Stimulated activated CD8-positive, alpha-beta memory T cell treated with anti-CD3 and anti-CD28 coated beads, Interleukin-15, amount 100 ng/mL, for 4 hours (primary cell): ENCODE measurements at places on chromosomes 2 and 18.

GRCh38 chr18:1522249-1522615 is 617.6 kb downstream of the ADCYAP1 start:
- DNase-seq, result no peak

DNA sequence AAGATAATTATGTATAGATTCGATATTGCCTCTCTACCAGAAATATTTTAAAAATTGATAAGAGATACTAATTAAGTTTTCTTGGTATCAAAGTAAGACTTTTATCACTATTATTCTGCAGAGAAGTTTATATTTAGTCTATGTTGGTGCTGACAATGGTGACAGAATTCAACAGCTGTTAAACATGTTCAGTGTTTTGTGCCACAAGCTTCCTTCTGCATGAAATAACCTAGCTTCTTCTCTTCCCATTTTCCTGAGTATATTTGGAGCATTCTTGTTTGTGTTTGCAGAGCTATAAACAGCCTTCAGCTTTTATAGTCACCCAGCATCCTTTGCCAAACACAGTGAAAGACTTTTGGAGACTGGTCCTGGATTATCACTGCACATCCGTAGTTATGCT is 229.2 kb upstream of the RAB12 start:
- no peak for DNase-seq

DNA sequence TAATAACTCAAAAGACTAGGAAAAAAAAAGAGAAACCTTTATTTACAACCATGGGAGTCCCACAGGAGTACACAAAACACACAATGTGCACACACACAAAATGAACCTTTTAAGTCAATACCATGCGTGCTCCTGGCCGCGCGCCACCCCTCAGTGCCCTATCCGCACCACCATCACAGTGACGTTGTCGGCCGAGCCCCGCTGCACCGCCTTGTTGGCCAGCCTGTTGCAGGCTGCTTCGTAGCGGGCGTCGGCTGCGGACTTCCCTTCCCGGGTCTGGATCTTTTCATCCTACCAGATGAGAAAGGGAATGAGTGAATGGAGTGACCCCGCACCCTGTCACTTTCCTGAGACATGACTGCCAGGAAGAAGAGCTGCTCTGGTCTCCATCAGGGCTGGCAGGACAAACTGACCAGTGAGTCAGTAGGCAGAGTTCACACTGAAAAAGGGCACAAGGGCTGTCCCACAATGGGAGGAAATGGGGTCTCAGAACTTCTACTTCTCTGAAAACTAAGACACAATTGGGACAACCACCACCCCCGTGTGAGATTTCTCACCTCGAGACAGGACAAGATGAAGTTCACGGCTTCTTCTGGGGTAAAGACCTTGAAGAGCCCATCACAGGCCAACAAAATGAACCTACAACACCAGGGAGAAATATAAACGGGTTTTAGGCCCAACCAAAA is 11.8 kb downstream of the ERFE start:
- no peak for DNase-seq

DNA sequence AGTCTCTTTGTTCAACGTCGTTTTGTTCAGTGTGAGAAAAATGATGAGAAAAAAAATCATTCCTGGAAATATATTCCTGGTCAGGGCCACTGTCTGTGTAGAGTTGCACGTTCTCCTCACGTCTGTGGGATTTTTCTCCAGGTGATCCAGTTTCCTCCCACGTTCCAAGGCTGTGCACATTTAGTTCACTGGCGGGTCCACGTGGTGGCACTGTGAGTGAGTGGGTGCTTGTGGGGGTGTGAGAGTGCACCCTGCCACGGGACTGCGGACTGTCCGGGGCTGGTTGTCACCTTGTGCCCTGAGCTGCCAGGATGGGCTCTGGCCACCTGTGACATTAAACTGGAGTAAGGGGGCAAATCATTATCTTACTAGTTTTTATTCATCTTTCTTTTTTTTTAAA is 30.3 kb upstream of the ACYP2 start:
- no peak for DNase-seq

DNA sequence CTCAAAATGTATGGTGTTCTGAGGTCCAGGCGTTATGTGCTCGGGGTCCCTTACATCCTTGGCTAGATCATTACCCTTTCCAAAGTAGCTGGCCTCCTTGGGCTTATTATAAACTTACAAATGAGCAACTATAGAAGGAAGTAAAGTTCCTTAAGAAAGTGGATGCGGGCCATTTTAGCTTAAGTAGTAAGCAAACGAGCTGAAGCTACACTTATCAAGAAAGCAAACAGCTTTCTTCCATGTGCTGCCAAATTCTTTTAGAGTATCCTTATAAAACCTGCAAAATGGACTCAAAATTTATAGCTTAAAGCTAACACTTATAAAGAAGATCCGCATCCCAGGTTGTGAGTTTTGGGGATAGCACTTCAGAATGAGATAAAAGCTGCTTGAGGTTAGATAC is 75.3 kb downstream of the ACTR3 start:
- DNase-seq, result no peak

- no peak for DNase-seq
These were observed 308.9 kb upstream of the CCDC68 start for GRCh38 chr18:55268151-55268601.

GRCh38 chr18:22102953-22103646 is 66.3 kb upstream of the GATA6 start:
- DNase-seq, result no peak

- DNase-seq, result no peak
These were observed 15.8 kb downstream of the KHK start for GRCh38 chr2:27102329-27102728.

DNA sequence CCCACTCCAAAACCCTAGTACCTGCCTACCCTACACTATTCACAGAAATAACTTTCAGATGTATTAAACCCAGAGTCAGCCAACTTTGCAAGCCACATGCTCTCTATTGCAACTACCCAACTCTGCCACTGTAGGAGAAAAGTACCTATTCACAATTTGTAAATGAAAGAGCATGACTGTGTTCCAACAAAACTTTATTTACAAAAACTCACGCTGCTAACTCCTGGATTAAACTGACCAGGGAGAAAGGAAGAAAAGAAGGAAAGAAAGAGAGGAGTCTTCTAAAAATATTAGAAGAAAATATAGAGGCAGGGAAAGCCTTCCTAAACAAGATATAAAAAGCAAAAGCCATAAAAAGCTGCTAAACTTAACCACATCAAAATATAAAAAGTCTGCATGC is 24.6 kb downstream of the SLC1A4 start:
- DNase-seq, result no peak

- no peak for DNase-seq
These were observed 255.8 kb downstream of the ERBB4 start for GRCh38 chr2:212282671-212283261.

- DNase-seq, result no peak
These were observed 47.9 kb downstream of the L3MBTL4 start for GRCh38 chr18:6366776-6367175.

DNA sequence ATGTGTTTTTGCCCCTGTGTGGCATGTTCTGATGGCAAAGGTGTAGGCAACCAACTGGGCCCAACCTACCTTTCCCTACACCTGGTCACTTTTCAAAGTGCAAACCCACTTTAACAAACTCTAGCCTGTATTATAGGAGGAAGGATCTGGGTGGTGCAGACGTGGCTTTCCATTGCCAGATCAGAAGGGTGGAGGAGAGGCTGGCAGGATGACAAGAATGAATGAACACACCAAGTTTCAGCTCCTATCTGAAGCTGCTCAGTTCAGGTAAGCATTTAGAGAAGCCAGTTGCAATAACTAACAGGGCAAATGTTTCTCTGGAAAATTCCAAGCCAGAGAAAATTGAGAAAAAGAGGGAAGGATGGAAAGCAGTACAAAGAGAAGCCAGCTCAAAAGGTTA is 707 bp upstream of the SERPINB7 start:
- no peak for DNase-seq

DNA sequence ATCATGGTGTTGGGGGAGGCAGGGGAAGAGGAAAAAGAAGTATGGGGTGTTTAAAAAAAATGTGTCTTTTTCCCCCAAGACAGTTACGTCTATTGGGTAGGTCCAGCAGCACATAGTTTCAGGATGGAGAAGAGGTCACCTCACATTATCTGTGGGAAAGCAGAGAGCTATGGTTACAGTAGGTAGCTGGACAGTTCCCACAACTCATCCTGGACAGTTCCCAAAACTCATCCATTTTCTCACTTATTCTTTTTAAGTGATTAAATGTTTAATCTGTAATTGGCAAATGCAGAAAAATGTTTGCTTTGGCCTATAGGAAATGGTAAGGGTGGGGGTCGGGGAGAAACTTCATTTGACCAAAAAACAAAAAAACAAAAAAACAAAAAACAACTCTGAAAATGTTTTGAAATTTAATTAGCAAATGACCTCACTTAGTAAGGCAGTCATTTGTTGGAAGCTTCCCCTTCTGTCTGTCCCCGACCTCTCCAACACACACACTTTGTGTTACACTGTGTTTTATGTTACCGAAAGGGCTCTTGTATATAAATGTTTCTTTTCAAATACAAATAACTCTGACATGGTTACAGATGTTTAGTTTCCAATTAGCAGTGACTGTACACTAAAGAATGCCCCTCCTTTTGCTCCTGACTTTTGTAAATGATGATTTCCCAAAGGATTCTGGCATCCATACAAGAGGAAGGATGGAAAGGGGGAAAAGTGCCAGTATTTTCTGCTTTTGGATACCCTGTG is 173.3 kb upstream of the ZFP36L2 start:
- DNase-seq, result no peak

GRCh38 chr18:73986711-73987110 is 160.9 kb downstream of the FBXO15 start:
- no peak for DNase-seq

DNA sequence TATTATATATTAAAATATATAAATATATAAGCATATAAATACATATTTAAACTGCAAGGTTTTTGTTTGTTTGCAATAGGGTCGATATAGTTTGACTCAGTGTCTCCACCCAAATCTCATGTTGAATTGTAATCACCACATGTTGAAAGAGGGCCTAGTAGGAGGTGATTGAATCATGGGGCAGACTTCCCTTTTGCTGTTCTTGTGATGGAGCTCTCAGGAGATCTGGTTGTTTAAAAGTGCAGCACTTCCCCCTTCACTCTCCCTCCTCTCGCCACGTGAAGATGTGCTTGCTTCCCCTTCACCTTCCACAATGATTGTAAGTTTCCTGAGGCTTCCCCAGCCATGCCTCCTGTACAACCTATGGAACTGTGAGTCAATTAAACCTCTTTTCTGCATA is 2137.3 kb upstream of the CELF4 start:
- DNase-seq, result no peak

DNA sequence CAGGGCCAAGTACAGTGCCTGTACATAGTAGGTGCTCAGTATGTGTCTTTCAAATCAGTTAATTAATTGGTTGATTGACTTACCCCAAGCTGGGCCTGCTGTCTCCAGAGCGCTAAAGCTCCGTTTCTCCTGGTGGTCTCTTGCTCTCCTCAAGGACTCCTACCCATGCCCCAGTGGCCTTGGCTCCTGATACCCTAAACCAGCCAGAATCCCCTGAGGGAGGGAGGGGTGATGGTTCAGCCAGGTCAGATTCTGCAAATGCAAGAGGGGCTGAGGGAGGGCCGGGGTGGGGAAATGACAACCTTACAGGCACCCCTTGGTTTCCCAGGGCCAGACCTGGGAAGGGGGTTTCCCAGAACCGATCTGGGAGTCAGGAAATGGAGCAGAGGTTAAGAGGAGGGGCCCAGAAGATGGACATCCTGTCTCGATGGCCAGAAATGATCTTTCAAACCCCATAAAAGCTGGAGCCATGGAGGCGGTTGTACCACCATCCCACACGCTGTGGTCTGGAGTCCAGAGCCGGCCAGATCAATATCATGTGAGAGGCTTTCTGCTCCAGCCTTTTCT is 209.1 kb downstream of the TNS1 start:
- no peak for DNase-seq

- peak; percentile 50 for DNase-seq
These were observed 46.9 kb upstream of the USP14 start for GRCh38 chr18:111306-112014.

GRCh38 chr2:9982248-9982647 is 30.8 kb downstream of the GRHL1 start:
- DNase-seq, result no peak

GRCh38 chr18:35680139-35680551 is 98.6 kb downstream of the GALNT1 start:
- DNase-seq, result no peak

DNA sequence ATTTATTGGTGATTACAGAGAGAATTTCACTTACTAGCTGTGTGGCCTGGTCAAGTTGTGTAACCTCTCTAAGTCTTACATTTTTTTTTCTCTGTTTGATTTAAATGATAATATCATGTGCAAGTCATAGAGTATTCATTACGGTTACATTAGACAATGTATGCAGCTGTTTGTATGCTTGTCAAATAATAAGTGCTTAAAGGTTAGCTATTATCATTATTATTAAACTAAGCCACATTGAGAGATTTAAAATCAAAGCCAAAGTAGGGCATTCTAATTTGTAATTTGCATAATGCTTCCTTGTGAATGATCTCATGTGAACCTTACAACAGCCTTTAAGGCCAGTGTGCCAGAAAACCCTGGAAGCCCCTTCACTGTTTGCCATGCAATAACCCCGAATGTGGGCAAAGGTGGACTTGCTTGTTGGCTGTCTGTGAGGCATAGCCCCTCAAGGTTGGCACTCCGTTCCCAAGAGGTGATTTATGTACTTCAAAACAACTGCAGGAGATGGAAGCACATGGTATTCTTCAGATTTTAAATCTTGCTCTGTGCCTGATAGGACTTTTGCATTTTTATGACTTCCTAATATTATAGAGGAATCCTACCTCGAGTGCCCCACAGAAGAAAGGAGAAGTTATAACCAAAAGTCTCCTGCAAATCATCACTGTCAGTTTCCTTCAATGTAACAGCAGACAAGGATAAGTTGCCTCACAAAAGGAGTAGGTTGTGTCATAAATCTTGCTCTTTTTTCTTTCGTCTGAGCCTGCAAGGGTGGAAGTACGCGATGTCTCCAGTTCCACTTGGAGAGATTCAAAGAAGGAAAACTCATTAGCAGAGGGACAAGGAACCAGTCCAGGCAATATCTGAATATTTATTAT is 272.0 kb downstream of the TGIF1 start:
- no peak for DNase-seq

GRCh38 chr2:166419616-166419934 is 43.8 kb upstream of the SCN9A start:
- no peak for DNase-seq

DNA sequence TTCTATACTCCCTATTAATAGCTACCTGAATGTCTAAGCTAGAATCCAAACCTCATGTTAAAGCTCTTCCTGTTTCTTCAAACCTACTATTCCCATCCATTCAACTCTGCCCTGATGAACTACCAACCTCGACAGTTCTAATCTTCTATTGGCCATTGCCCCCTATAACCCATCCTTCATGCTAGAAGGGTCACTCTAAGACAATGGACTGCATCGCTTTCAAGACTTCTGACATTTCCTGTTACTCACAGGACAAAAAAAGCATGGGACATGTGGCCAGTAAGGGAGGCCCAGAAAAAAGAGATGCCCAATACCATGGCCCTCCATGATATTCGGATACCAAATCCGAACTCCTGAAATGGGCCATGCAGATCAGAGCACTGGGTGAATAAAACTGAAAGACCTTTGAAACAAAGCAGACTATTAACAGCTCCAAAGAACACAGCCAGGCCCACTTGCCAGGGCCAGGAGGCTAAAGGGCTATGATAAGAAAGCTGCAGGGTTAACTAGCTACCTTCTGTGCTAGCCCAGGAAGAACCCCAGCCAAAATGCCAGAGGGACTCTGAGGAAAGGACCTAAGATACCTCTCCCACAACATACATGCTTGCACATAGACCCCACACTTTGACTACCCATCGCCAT is 4.5 kb downstream of the B4GALT6 start:
- DNase-seq, result no peak
